A375 (cell line): ENCODE measurements at places on chromosomes 4 and X. TPM values are rescaled to one million over a fixed set of nuclear protein-coding genes. Genes with fewer than 3 reads are reported as not detected.

Gene TRIM60
- total RNA-seq: 0.19 TPM in 1 of 2 replicates, not detected in the other

Gene GAGE2A
- 28.0 and 28.9 TPM in 2 replicates for total RNA-seq

Gene GJB1
- total RNA-seq: 4.5 and 5.7 TPM in 2 replicates

Gene POLA1
- total RNA-seq: 26.7 and 27.5 TPM in 2 replicates

Gene HS6ST2
- total RNA-seq: 14.9 and 17.4 TPM in 2 replicates

Gene TSPAN5
- total RNA-seq: 7.3 and 8.9 TPM in 2 replicates

Gene WDR44
- 5.6 and 6.1 TPM in 2 replicates for total RNA-seq

Gene PASD1
- total RNA-seq: 0.05 TPM in 1 of 2 replicates, not detected in the other

Gene EFNB1
- 7.1 and 7.9 TPM in 2 replicates for total RNA-seq

Gene TFDP3
- not detected in 2 replicates for total RNA-seq

Gene F9
- total RNA-seq: not detected in 2 replicates

Gene CYBB
- not detected in 2 replicates for total RNA-seq

Gene MAGT1
- 60.0 and 63.4 TPM in 2 replicates for total RNA-seq
